ENCODE measurements at places on chromosomes 1 and 21. TPM values are rescaled to one million over a fixed set of nuclear protein-coding genes. Genes with fewer than 3 reads are reported as not detected.

NTNG1 gene
- total RNA-seq, result not detected

MDM4 gene
- 88.9 TPM for total RNA-seq

P3H1 gene
- total RNA-seq, result 38.1 TPM

SEMA4A gene
- total RNA-seq, result 10.5 TPM

GJA4 gene
- total RNA-seq, result not detected

S100B gene
- 0.20 TPM for total RNA-seq

AADACL4 gene
- total RNA-seq, result not detected

NBPF6 gene
- total RNA-seq, result not detected

FTCD gene
- 0.25 TPM for total RNA-seq

SLC6A9 gene
- total RNA-seq, result 2.6 TPM

THEM5 gene
- total RNA-seq, result not detected

TP73 gene
- 2.7 TPM for total RNA-seq

TTC34 gene
- 1.3 TPM for total RNA-seq

WARS2 gene
- 14.1 TPM for total RNA-seq

ETNK2 gene
- 0.16 TPM for total RNA-seq

KCNJ6 gene
- total RNA-seq, result not detected

SHE gene
- total RNA-seq, result not detected

CACHD1 gene
- 0.09 TPM for total RNA-seq

LCE1A gene
- total RNA-seq, result not detected

NCDN gene
- total RNA-seq, result 26.9 TPM

All from T-helper 2 cell treated with Interferon-gamma antibody and Interleukin-4, amounts not matched to agents 100 ng/mL and 5 ng/mL, for 36 hours (primary cell).